ENCODE measurements at places on chromosomes 2 and 18. TPM values are rescaled to one million over a fixed set of nuclear protein-coding genes. Genes with fewer than 3 reads are reported as not detected.

DNA sequence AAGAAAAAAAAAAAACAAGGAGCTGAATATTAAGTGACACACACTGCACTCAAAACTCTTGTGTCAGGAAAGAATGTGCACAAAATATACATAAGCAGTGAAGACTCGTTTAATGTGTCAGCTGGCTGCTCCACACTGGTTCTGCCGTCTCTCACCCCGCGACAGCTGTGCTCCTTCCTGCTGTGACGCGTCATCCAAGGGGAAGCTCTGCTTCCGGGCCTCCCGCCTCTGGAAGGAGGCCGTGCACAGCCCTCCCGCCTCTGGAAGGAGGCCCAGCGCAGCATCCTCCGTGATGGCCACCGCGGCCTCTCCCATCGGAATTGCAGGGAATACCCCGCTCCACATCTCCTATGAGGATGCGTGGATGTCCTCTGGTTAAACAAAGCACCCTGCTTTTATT is 151.0 kb downstream of the HDAC4 start:
- DNase-seq: peak; percentile 51

- no peak for DNase-seq
Measured at GRCh38 chr2:149224543-149224942, 105.8 kb upstream of the LYPD6 start.

The TFPI gene
- 25.1 TPM for polyA plus RNA-seq

The GYPC gene
- 225 TPM for polyA plus RNA-seq

DNA sequence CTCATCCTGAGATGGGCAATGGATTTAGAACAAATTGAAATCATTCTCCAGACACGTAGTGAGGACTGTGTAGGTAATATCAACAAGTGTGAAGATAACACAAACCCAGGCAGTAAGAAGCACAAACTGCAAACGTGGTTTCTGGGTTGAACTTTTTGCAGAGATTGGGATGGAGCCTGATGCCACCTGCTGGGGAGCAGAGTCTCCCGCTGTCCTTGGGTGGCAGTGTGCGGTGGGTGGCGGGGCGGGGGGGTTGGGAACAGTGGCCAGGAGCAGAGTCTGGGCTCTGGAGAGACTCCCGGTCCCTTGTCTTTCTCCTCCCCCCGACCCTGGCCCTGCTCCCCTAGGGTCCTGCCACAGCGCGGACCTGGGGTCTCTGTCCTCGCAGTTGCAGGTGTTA is 19.5 kb downstream of the TRAF3IP1 start:
- no peak for DNase-seq

DNA sequence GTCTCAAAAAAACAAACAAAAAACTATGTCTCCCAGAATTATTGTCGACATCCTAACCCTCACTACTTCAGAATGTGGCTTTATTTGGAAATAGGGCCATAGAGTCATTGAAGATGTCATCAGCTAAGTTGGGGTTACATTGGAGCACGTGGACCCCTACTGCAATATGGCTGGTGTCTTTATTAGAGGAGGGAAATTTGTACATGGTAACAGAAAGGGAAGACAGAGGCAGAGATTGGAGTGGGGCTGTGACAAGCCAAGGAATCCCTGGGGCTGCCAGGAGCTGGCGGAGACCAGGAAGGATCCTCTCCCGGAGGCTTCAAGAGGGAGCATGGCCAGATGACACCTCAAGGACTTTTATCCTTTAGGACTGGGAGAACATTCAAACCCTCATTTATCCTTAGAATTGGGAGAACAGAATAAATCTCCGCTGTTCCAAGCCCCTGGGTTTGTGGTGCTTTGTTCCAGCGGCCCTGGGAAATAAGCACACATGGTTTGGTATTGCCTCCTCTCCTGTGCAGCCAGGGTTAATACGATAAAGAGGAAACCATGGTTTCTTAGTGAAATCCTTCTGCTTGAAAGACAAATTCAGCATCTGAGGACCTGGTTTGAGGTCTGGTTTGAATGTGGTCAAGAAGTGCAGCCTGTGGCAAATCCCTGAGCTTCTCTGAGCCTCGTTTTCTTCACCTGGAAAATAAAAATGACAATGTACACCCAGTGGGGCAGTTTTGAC is 184.7 kb downstream of the MYCN start:
- DNase-seq: no peak

The KIF1A gene
- 106 TPM for polyA plus RNA-seq

The TMEM198 gene
- polyA plus RNA-seq: 10.2 TPM

All from adrenal gland (tissue), 19 donors.